ENCODE measurements at places on chromosomes 7 and 10.

DNA sequence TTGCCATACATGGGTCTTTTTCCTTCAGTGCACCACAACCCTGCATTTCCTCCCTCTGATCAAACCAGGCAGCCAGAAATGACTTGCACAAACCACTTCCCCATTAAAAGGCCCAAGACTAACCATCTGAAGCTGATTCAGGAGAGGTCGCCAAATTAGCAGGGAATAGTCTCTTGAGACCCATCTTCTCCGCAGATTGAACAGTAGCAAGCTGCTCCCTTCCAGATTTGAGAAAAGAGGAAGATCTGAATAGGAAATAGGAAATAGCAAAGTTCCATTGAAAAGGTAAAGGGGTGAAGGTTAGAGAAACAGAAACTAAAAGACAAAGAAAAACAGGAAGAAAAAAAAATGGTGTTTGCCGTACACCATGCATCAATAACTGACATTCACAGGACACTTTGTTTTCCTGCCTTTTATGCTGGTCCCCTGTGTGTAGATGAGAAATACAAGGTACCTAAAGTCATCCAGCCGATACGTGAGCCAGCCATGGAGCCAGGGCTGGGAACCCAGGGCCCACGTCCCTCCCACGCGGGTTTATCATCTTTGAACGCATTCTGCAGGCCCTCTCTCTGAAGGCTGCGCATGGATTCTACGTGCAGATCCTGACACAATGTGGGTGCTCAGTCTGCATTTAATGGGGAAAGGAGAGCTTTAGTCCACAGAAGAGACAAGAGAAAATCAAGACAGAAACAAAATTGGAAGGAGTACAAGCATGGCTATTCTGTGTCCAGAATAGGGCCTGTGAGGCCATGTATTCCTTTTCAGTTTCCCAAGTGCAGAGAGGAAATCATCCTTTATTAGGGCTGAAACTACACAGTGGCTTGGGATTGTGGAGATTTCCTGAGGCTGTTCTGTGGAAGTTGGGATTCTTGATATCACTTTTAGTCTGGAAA, 268.4 kb upstream of the NPVF start:
- no peak for DNase-seq

- no peak for DNase-seq
These were observed 166.0 kb downstream of the TSPAN12 start for GRCh38 chr7:120691915-120692314.

DNA sequence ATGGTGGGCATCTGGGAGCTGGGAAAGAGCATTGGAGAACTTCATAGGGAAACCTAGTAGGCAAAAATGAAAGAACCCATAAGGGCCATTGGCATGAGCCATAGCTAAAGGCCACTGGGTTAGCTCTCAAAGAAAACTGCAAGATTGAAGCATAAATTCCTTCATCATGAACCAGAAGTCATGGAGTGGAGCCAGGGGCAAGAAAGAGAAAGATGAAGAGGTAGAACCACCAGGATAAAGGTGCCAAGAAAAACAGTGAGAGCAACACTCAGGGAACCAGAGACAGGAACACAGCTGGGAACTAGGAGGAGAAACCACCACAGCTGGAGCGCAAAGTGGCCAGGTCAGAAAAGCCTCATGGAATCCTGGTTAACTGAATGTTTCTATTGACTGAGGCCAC, 11.5 kb upstream of the SGMS1 start:
- no peak for DNase-seq

DNA sequence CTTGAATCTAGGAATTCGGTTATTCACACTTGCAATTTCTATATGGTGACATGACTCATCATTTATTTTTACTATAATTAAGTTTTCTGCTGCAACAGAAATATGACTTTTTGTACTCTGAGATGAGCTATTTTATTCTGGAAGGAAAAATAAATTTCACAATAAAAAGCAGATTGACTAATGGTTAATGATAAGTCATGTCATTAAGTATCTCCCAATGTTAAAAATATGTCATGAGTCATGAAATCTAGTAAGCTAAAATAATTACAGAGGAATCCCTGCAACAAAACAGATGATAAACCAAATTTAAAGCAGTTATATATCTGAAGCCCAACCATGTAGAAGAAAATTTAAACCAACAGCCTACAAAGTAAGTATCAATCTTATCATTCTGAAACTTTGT, 149.2 kb downstream of the CACNA2D1 start:
- DNase-seq: no peak

DNA sequence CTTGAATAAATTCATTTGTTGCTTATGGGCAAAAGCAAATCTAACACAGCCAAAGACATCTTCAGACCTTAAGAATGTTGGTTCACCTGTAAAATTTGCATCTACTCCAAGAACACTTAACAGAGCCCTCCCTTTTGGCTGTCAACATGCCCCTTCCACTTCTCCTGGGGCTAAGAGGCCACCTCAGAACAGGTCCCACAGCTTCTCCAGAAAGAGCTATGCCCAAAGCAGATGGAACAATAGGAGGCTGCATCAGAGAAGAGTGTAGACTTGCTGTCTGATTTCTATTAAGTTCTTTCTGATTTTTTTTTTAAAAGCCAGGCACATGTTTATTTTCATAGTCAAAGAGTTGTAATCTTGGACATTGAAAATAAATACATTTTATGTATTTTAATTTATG, 26.1 kb upstream of the TRIL start:
- DNase-seq: no peak

GRCh38 chr7:90900628-90901356, 304.7 kb downstream of the CDK14 start:
- no peak for DNase-seq

GRCh38 chr10:14293526-14293925, 37.2 kb downstream of the FRMD4A start:
- DNase-seq: no peak

GRCh38 chr10:100356067-100357017, 9.3 kb downstream of the SCD start:
- no peak for DNase-seq

DNA sequence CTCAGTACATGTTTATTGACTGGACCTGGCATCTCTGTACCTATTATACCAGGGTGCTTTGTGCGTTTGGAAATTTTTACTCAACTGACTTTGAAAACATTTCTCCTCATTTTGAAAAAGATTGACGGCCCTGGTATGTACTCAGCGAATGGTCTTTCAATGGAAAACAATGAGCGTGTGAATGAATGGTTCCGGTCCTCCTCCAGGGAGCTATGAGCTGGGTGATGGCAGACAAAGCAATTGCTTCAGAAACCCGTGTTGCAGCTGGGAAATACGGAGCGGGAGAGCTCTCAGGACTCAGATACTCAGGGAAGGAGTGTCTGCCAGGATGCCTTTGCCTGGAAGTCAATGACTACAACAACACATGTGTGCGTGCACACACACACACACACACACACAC, 125.9 kb downstream of the PAXIP1 start:
- DNase-seq: no peak

DNA sequence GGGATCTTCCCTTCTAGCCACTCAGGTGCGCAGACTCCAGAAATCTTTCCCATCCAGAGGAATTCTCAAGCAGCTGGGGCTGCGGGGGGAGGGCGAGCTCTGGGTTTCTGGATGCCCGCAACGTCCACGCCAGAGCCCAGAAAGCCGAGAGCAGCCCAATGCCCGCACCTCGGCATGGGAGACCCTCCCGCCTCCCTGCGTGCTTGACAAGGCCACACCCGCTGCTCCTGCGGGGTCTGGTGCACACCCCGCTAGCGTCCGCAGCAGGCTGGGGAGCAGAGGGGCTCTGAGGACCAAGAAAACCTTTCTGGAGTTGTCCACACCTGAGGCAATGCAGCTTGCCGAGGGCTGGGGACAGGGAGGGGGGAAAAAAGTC, 66.2 kb downstream of the SLC29A4 start:
- no peak for DNase-seq

DNA sequence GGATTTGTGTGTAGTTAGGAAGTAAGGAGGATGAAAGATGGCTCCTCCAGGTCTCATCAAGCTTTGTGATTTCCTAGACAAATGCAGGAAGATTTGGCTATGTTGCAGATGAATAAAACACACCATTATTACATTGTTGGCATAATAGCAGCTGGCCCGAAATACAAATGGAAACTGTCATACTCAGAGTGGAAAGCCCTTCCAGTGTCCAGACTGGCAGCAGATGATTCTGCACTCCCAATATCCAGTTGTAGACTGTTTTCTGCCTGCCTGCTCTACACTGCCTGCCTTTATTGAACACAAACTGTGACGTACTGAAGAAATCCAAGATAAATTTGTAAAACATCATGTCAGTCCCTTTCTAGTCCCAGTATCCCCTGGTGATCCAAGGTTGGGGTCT, 99.7 kb upstream of the FZD1 start:
- DNase-seq: no peak

- no peak for DNase-seq
These were observed 16.4 kb upstream of the ELAPOR2 start for GRCh38 chr7:87075671-87076404.

- no peak for DNase-seq
These were observed 481.0 kb upstream of the SEMA3A start for GRCh38 chr7:84675633-84676034.

Measured in NCI-H526 (cell line).